ENCODE measurements at places on chromosomes 11 and 22.

DNA sequence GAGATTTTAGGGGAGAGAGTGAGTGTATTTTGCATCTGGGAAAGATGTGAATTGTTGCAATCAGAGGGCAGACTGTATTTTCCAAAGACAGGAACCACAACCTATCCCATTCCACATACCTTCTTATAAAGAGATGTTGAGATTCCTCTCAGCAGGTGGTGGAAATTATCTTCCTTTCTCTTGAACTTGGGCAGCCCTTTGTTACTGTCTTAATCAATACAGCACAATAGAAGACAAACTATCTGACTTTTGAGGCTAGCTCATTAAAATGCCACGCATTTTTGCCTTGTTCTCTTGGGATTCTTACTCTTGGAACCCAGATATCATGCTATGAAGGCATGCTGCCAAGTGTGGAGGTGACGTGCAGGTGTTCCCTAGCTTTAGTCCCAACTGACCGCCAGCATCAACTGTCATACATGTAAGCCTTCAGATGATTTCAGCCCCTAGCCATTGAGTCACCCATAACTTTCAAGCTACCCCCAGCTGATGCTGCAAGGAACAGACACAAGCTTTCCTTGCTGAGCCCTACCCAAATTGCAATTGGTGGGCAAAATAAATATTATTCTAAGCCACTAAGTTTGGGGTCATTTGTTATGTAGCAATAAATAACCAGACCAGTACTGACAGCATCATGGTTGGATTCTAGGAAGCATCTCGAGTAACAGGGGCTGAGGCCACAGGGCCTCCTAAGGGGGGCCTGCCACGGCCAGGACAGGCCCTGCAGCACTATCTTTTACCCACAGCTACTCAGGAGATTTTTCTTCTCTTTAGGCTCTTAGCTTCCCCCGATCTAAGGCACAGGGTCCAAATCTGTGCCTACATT is 63.0 kb downstream of the RPL27A start:
- no peak for DNase-seq

GRCh38 chr11:79461144-79461543 is 20.3 kb upstream of the TENM4 start:
- DNase-seq: no peak

- DNase-seq: no peak
Measured at GRCh38 chr11:64619811-64620380, 28.9 kb downstream of the SLC22A12 start.

DNA sequence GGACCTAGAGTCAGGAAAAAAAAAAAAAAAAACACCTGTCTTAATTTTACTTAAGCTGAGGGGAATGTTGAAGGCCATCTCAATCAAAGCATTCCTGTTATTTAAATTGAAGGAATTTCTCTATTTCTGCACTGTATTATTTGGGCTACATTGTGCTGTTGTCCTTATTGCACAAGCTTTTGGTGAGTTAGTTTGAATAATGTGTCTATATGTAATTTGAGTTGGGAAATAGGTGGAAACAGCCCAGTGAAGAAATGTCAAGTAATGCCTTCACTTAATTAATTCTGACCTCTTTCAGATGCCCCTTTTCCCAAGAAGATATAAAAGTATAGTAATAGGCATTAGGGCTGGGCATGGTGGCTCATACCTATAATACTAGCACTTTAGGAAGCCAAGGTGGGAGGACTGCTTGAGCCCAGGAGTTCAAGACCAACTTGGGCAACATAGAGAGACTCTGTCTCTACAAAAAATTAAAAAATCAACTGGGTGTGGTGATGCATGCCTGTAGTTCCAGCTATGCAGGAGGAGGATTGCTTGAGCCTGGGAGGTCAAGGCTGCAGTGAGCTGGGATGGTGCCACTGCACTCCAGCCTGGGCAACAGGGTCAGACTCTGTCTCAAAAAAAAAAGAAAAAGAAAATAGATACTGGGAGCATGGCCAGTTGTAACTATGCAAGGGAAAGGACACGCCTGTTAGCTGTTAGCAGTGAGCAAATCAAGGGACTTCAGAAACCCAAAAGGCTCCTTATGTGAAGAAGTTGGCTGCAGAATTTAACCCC is 34.9 kb downstream of the OR10A6 start:
- no peak for DNase-seq

DNA sequence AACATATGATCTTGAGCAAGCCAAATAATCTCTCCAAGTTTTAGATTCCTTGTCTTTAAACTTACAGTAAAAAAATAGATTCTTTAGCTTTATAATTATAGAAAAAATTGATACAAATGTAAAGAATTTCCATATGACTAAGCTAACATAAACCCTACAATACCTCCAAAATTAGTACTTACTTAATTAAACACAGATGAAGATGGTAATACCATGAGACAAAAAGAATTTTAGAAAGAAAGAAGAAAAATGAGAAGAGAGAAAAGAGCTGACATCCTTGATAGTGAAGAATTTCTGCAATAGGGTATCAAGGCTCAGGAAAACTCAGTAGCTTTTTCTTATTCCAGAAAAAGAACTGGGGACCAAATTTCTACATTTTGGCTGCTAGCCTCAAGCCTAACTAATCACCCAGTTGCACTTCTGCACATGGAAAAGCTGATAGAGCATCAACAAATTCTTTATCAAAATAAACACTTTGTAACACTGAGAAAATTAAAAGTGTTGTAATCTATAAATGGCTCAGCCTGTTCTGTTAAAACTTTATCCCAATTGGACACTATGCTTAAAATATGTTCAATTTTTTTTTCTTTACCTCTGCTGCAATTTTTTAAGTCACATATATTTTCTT is 24.7 kb upstream of the SOX6 start:
- no peak for DNase-seq

DNA sequence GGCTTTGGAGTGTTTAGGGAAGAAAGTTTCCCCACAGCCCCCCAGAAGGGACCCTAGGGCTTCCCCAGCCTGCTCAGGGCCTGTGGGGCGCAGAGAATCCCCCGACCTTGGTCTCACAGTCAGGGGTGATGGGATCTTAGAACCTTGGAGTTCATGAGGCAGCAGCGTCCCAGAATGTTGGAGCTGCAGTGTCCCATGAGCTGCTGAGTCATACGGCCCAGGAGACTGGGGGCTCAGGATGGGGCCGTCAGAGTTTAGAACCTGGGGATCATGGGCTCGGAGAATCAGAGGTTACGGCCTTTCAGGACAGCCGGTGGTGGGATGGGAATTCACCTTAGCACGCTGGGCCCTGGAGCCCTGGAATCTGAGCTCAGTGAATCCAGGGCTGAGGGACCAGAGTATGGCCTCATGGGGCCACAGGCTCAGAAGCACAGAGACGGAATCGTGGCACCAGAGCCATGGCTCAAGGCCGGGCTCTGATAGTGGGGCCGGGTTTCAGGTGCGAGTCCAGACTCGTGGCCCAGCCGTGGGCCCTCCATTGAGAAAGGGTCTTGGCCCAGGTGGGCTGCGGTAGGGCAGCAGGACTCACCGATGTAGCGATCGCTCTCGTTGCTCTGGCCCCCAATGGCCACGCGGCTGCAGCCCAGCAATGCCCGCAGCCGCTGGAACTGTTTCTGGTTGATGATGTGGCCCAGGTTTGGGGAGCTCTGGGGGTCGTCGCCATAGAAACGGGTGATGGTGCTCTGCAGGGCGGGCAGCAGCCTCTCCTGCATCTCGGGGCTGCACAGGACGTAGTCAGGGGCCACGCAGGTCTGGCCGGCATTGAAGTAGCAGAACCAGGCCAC is 9.5 kb downstream of the ALDH3B2 start:
- DNase-seq: no peak

- no peak for DNase-seq
Measured at GRCh38 chr11:34926101-34926830, 9.8 kb downstream of the PDHX start.

GRCh38 chr11:80593648-80594374 is 1153.0 kb upstream of the TENM4 start:
- peak; percentile 89 for DNase-seq

DNA sequence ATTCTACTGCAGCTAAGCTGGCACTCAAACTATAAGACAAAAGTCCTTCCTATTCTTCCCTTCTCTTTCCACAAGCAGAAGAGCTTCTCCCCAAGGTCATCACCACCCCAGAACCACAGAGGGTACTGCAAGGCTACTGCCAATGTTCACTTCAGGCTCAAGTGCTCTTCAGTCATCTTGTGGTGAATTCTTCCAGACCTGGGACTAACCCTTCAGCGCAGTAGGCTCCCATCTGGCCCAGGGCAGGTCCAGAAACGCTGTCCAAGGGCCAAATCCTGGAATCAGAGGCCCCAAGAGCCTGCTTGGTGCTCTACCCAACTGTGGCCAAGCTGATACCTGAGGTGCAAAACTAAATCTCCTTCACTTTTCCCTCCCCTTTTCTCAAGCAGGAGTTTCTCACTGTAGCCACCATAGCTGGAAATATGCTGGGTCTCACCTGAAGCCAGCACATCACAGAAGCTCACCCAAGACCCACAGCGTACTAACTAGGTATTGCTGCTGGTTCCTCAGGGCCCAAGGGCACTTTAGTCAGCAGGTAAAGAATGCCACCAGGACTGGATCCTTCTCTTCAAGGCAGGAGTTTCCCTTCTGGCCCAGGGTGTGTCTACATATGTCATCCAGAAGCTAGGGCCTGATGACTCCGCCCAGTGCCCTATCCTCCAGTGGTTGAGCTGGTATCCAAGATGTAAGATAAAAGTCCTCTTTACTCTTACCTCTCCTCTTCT is 27.8 kb downstream of the FCHSD2 start:
- DNase-seq: no peak

- DNase-seq: no peak
Measured at GRCh38 chr11:22276535-22276934, 61.6 kb upstream of the SLC17A6 start.

GRCh38 chr22:19622061-19622441 is 92.3 kb upstream of the SEPTIN5 start:
- DNase-seq: no peak

DNA sequence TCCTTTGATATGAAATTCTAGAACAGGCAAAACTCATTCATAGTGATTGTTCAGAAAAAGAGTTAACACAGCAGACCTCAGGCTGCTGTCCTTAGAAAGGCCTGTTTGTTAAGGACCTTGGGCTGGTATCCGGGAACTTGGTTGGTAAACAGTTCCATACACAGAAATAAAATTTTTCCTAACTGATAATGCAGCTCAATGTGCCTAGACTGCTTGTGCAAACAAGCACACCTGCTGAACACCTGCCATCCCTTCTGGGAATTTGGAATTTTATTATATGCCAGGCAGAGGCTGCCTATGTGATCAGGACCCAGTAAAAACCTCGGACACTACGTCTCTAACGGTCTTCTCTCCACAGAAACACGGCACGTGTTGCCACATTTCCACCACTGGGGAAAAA is 11.5 kb downstream of the THAP12 start:
- no peak for DNase-seq

DNA sequence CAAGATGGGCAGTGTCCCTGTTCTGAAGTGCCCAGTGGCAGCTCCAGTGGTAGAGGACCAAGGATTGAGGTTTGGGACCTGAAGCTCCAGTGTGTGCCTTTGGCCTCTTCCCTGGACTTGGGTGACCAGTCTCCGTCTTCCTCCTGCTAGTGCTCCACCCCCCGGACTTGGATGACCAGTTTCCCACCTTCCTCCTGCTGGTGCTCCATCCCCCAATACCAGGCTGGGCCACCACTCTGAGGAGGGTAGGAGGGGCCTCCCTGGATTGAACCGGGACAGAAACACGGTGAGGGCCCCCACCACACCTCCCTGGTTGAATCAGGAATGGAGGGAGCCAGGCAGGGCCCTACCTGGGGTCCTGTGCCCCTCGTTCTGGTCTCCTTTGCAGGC is 10.9 kb upstream of the NEAT1 start:
- no peak for DNase-seq

GRCh38 chr11:32671051-32671450 is 87.4 kb downstream of the EIF3M start:
- no peak for DNase-seq

DNA sequence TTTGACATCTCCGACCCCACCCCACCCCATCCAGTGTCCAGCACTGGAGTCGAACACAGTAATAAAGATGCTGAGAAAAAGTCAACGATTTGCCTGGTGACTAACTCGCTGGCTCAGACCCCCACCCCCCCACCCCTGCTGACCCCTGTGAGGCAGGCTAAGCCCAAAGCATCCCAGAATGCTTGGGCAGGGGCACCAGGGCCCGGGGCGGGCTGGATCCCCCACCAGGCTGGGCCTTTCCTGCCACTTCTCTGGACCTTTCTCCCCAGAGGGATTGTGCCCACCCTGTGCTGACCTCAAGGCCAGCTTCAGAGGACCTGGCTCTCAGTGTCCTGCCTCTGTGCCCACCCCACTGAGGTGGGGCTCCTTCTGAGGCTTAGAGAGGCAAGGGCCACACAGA is 1.8 kb downstream of the C11orf86 start:
- no peak for DNase-seq

DNA sequence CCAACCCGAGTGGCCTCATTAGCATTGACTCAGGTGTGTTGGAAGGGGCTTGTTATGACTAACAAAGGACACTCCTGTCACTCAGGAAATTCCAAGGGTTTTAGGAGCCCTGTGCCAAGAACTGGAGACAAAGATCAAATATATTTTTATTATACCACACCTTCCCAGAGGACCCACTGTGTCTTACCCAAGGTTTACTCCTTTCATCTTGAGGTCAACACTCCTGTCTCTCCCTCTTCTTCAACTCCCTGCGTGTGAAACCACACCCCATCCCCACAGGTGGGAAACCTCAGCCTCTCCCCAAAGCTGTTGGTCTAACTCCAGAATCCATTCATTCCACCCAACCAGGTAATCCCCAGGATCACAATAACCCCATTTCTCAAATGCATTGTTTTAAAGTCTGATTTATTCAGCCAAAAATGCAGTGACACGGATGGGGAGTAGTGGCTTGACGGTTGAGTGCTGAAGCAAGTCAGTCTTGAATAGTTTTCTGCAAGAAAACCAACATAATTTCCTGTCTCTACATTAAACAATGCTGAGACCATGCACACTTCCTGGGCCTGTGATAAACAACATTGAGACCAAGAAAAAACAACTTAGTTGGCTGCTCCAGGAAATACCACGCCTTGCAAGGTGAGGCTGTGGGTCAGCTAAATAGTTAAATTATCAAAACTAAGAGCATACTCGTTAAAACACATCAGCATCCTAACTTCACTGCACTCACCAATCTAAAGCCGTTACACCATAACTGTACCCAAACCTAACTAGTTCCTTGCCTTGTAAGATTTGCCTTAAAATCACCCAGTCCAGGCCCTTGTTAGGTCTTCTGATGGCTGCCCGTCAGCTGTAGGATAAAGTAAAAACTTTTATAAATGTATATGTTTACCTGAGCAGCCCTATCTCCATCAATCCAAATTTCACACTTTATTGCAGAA is 38.5 kb upstream of the SPON1 start:
- peak; percentile 7 for DNase-seq

GRCh38 chr22:17095538-17095937 is 10.7 kb downstream of the IL17RA start:
- no peak for DNase-seq

DNA sequence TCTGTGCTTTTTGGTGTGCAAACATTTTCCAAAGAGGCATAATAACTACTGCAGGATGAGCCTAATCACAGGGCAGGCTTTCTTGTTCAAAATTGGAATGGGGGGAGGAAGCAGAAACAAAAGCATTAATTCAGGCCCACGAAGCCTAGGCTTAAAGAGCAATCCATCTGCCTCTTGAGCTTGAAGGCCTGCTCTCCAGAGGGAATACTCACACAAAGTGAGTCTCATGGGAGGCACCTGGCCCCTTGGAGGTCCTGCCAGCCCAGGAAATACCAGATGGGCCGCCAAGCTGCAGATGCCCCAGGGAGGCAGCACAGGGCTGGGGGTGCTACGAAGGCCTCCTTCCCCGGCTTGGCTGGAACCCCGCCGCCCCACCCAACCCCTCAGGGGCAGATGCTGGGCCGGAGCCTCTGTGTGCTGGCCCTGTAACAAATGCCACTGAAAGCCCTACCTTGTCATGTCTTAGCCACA is 39.3 kb upstream of the COMT start:
- DNase-seq: no peak
